ENCODE measurements at places on chromosomes 12 and 14.

GRCh38 chr14:96362071-96362964 is 823 bp downstream of the ATG2B start:
- peak; percentile 43 for DNase-seq

DNA sequence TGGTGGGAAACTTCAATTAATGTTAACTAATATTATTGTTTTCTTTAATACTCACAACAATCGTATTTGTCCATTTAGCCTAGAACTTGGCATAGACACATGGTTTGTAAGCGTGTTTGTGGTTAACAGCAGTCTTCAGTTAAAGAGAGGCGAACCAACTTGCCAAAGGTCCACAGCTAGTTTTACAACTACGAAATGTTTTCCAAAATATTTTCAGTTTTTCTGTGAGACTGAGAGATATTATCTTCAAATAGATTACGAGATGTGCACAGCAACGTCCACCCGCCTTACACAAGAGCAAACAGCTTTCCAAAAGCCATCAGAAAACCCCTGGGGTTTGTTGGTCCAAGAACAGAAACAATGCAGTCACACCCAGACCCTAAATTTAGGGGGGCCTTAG is 58.6 kb upstream of the RASSF3 start:
- DNase-seq, result no peak

- peak; percentile 14 for DNase-seq
Observed at GRCh38 chr12:113422030-113422885, at the start of gene SDSL. TSS of gene SDSL (plus strand) at chr12:113422380. CDS start at chr12:113427983, 5,603 bp downstream.

DNA sequence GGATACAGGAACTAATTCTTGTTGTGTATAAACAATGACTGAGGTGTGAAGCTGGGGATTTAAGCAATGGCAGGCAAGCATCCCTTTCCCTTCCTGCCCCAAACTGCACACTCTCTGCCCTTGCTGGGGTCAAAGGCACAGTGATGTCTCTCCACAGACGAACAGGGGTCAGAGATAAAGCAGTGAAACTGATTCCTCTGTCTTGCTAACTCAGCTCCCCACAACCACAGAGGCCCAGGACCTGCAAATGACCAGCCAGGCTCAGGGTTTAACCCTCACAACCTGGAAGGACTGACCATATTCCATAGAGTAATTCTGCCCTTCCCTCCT is 67.2 kb downstream of the CCDC88C start:
- DNase-seq, result no peak

DNA sequence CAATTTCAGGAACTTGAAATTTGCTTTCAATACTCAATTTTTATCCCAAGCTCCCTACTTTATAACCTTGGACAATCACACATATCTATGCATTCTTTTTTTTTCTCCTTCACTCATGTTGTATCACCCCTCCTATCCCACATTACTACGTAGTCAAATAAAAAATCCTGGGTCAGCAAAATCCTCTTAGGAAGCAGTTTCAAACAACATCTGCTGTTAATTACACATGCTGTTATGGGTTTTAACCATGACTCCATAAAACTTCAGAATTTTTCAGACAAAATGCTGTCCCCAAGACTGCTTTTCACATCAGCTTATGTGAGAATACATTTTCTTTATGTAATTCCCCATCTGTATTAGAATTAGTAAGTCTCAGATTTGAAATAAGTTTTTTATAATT is 61.7 kb downstream of the LRFN5 start:
- no peak for DNase-seq

DNA sequence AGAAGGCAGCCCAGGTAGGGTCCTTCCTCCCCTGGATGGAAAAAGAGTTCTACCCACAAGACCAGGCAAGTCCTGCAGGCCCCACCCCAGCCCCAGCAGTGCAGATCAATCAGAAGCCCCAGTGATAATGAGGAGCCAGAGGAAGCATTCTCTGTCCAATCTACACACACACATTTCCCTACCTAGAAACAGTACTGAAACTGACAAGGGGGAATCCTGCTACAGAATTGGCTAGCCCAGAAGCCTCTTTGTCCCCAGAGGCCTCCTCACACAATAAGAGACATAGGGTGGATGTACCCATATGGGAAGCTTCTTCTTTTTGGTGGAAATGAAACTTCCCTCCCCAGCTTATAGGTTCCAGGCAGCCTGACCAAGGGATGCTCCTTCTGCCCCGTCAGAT is 9.9 kb downstream of the FSCB start:
- no peak for DNase-seq

GRCh38 chr14:65915125-65915524 is 502.6 kb downstream of the FUT8 start:
- DNase-seq, result no peak

- no peak for DNase-seq
Observed at GRCh38 chr14:39977198-39977597, 545.0 kb upstream of the FBXO33 start.

GRCh38 chr12:93738199-93739058 is 61.3 kb downstream of the CRADD start:
- DNase-seq, result no peak

DNA sequence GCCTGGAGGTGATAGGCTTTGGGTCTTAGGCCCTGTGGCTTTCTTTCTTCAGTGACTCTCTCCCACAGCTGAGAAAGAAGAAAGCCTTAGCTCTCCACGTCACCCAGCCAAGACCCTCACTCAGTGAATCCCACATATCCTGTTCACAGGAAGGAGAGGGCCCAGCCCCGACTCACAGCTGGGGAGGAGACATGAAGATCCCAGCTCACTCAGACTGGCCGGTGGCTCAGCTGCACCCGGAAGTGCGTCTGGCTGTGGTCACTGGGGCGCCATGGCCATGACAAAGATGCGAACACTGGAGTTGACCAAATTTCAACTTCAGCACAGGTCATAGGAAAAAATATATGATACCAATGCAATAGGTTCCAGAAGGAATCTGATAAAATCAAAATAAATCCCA is 14.2 kb downstream of the DLK1 start:
- no peak for DNase-seq

DNA sequence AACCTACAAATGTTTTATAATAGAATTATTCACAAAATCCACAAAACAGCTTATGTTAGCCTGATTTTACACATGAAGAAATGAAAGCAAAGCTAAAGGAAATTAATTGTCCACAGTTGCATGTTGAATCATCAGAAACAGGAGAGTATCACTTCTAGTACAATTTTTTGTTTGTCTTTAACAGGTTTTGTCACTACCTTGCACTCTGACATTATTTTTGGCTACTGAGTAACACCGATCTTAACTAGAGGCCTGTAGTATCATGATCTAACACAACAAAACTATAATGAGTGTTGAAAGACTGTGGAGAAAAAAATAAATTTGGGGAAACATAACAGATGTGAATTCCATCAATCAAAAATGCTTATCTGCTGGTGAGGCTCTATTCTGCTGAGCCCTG is 60.1 kb downstream of the TAOK3 start:
- DNase-seq, result no peak

GRCh38 chr14:22458737-22459136 is 130.3 kb downstream of the DAD1 start:
- DNase-seq, result no peak

DNA sequence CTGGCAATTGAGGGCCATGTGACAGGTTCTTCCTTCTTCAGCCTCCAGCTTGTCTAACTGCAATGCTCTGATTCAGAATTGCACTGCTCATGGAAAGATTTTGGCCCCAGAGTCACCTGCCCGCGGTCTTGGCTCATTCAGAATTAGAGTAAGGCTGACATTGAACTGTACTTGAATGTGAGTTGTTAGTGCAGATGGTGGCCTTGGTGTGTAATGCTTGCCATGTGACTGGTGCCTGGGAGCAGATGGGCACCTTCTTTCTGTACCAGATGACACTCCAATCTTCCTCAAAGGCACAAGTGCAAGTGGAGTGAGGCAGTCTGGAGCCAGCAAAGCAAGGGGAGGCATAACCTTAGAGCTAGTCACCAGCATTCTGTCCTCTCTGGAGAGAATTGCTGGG is 36.5 kb upstream of the ANO4 start:
- DNase-seq, result no peak

DNA sequence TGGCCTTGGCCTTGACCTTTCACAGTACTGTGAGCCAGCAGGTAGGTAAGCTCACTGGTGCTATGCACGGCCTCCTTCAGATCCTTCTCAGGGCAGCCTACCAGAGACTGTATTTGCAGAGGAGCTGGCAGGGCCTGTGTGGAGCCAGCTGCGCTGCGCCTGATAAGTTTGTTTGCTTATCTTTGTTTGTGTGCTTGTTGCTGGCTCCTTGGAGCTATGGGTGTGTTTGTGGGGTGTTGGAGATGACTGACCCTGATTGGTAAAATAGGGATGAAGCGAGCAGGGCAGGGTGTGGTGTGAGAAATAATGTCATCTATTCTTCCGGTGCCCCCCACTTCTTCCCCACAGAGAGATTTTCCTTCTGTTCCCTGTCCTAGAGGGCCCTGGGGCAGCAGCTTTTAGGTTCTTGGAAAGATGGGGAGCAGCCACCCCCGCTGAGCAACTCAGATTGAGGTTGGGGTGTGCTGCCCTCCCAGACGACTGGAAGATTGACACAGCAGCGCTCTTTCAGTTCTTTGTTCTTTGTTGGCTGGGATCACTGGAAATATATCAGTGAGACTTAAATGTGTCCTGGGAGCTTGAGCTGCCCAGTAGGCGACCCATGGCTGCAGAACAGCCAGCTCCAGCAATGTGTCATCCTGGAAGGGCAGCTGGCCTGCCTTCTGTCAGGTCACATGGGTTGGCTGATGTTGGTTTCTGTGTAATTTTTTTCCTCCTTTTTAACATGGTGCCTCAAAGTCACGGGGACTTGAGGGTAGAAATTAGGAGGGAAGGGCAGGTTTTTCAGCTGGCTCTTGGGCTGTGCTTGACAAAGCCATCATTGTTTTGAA is 19.6 kb downstream of the MLXIP start:
- no peak for DNase-seq

DNA sequence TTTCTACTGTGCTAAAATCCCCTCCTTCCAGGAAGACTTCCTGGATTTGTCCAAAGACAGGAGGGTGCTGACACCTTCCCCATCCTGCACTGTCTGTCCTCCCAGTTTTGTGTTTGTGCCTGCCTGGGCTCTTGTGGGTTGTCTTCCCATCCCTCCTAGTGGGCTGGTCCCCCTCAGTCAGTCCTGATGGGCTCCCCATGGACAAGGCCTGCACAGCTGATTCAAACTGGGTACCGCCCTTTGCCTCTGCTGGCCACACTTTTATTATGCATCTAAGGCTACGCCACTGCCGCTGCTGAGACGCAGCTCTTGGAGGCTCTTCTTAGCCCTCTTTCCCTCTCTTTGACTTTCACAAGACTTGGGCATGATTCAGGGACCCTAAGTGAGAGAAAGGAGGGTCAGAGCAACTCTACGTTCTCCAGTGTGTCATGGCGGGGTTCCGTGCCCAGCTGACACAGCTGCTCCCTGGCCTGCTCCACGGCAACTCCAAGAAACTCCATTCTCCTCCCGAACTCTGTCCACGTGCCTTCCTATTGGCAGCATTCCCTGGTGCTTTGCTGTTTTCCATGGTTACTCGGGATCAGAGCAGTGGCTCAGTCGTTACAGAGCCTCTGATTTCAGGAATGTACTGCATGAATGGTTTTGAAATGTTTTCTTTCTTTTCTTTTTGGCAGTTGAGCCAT is 3.8 kb upstream of the KRT85 start:
- DNase-seq, result no peak

DNA sequence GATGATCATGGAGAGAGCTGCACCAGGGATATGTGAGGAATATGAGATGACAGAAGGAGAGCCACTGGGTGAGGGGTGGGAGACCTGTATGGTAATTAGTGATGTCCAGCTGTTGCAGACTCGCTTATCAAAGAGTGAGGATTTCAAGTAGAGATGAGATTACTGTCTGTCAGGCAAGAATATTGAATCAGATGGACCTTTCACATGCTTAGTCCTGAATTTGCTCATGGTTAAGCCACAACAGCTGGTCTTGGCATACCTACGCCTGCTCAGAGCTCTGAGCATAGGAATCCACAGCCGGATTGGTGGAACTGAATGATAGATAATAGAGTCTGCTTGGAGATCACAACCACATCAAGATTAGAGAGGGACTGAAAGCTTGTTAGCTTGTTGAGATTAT is 115.2 kb upstream of the ARHGAP5 start:
- no peak for DNase-seq

GRCh38 chr12:96698965-96699364 is 208.1 kb upstream of the NEDD1 start:
- DNase-seq, result no peak

DNA sequence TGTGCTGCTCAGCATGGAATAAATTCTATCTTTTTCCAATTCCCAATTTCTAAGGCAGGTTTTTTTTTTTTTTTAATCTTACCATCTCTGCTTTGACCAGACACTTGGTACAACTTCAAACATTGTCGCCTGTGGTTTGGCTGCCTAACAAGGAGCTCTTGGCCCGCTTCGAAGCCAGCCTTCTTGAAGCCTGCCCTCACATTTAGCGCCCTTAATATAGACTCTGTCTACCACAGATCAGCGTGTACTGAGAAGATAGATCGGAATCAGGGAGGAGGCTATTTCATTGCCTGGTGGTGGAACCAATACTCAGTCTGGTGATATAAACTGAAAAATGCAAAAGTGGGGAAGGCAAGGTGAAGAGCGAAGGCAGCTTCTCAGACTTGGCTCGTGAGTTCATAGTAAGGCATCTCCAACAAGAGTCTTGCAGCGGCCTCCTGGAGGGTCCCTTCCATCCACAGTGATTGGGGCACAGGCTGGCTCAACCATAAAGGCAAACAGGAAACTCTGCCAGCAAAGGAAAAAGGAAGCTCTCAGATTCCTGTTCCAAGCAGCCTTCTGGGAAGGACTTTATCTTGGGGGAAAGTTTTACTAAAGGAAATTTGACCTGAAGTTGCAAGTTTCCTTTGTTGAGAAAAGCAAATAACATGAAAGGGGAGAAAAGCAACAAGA is 103.2 kb upstream of the BCL2L14 start:
- no peak for DNase-seq

- no peak for DNase-seq
Observed at GRCh38 chr14:85057221-85057620, 472.7 kb upstream of the FLRT2 start.

- no peak for DNase-seq
Observed at GRCh38 chr12:131905630-131906091, 11.2 kb downstream of the ULK1 start.

GRCh38 chr12:56385873-56386272 is 23.2 kb upstream of the APOF start:
- DNase-seq, result no peak

GRCh38 chr12:45893240-45893639 is 97.1 kb downstream of the SCAF11 start:
- no peak for DNase-seq

GRCh38 chr12:124482567-124482893 is 84.9 kb downstream of the NCOR2 start:
- no peak for DNase-seq

DNA sequence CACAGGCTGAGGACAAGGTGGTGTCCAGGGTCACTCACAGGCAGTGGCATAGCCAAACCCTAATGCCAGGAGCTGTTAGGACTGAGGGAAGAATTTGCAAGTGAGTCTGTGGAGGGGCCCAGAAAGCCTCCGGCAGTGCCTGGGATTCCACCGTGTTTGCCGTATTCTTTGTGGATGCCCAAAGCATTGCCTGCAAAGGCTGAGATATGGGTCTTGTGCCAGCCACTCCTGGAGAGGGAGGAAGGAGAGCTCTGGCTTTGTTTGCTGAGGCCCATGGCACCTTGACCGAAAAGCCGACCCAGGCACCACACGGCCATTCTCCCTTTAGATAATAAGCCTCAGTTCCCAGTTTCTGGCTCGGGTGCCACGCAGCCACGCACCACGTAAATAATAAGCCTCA is 35.8 kb upstream of the GALNT9 start:
- DNase-seq, result no peak
